Activated effector memory CD4-positive, alpha-beta T cell treated with anti-CD3 and anti-CD28 coated beads, Interleukin-2, amount 50 U/mL, for 16 hours (primary cell): ENCODE measurements at places on chromosomes 6 and 20.
A peak's percentile ranks its signal among the peaks of the same experiment; 100 is the strongest.

GRCh38 chr20:53910351-53911002 lies 159.9 kb downstream of the BCAS1 start:
- DNase-seq = no peak

GRCh38 chr6:137968901-137969300 lies 101.8 kb downstream of the TNFAIP3 start:
- no peak for DNase-seq

DNA sequence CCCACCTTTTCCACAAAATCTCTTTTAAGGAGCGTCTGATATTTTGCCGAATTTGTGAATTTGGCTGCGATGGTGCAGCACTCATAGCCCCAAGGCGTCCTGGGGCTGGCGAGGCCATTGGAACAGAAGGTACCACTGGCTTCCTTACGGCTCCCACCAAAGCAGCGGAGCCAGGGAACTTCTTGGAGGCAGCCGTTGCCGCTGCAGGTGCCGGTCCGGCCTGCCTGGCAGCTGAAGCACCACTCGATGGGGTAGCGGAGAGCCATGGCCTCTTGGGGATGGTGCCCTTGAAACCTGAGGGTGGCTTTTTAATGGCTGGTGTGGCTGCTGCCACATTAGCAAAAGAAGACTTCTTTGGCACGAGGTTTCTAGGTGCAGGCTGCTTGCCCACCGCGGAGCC lies 29.8 kb downstream of the DIDO1 start:
- no peak for DNase-seq

DNA sequence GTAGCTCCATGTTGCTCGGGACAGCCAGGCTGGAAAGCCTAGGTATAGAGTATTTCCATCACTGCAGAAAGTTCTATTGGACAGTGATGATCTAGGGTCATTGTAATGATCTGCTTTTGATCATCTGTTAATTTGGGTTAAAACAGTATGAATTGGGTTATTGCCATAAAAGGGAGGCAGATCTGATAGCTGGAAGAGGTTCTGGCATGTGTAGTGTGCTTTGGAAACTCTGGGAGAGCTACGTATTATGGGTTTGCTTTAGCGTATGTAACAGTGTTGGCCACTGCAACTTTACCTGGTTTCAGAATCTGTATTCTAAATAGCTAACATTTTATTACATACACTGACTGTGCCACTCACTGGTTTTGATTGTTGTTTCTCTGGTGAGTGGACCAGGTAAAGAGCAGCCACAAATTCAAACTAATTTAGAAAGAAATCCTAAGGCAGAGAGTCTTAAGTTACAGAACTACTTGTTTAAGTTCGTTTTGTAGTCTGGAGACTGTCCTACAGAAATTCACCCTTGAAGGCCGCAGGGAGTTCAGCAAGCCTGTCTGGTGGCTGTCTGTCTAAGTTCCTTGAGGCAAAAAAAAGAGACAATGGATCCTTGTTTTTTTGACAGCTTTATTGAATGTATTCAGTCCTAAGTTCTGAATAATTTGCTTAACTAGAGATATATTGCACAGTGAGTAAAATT lies 300.3 kb downstream of the PRL start:
- DNase-seq = no peak

DNA sequence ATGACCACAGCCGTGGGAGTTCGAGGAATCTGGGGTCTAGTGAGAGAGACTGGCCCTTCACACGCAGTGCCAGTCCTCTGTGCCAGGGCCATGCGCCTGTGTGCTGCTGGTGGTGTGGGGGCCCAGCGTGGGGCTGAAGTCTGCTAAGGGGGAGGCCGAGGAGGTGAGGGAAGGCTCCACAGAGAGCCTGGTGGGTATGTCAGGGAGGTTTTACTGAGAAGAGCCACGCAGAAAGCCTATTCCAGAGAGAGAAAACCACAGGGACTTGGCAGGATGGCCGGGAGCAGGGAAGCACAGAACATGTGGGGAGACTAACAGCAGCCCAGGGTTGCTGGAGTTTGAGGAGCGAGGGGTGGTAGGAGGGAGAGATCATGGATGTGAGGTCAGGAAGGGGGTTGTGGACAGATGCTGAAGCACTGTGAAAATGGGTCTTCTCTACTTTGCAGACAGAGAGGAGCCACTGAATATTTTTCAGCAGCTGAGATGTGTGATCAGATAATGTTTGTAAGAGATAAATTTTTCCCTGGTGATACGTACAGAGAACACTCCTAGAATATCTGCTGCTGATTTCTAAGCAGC lies 35.3 kb downstream of the DUSP22 start:
- no peak for DNase-seq

- DNase-seq = no peak
Measured at GRCh38 chr6:133697666-133698065, 191.2 kb upstream of the TCF21 start.

- no peak for DNase-seq
Measured at GRCh38 chr6:23329086-23329485, 759.7 kb downstream of the HDGFL1 start.

- no peak for DNase-seq
Measured at GRCh38 chr6:20575125-20575524, 40.9 kb downstream of the CDKAL1 start.

DNA sequence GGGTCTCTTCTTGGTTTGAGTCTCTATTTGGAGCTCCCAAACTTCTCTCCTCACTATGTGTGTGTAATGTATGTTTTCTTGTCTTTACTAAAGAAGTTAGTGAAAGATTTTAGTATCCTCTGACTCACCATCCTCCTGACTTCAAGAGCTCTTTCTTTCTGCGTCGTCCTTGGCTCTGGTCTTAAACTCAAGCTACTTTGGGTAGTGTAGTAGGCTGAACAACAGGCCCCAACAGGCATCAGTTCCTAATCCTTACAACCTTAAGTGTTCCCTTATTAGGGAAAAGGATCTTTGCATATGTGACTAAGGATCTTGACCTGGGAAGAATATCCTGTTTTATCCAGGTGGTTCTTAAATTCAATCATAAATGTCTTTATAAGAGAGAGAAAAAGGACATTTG lies 810.2 kb downstream of the MAFB start:
- no peak for DNase-seq

DNA sequence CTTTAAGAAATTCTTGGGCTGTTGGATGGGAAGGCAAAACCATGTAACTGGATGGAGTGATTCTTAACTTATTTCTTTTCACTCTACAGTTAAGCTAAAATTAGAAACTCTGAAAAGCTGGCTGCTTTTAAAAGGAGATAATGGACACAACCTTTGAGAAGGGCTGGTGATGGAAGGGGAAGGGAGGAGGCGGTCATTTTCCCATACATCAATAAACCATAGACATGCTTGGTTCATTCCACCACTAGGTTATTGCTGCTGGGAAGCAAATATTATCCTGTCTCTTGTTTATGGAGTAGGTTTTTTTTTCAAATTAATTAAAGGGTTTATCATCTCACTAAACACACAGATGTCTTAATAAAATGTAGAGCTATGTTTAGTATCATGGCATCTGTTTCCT lies 76.2 kb downstream of the PLCB1 start:
- DNase-seq = no peak

DNA sequence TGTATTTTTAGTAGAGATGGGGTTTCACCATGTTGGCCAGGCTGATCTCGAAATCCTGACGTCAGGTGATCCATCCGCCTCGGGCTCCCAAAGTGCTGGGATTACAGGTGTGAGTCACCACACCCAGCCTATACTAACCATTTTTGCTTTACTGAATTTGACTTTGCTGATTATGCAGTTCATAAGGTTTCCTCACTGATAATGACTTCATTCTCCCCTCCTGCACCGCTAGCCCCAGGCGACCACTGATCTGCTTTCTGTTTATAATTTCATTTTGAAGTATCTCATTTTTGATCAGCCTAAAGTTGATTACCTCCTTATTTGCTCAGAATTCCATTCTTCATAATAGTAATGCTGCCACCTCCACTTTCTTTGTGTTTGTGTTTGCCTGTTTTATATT lies 48.7 kb upstream of the FAM83D start:
- peak; percentile 53 for DNase-seq

DNA sequence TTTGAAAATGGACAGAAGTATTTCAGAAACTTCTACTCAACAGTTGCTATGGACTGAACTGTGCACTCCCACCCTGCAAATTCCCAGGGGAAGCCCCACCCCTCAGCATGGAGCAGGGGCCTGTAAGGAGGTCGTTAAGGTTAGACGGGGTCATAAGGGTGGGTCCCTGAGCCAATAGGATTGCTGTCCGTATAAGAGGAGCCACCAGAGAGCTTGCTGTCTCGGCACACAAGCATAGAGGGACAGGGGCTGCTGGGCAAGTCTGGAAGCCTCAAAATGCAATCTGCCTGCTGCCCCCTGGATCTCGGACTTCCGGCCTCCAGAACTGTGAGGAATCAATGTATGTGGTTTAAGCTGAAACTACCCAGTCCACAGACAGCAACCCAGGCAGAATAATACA lies 37.4 kb upstream of the AFDN start:
- DNase-seq = no peak

DNA sequence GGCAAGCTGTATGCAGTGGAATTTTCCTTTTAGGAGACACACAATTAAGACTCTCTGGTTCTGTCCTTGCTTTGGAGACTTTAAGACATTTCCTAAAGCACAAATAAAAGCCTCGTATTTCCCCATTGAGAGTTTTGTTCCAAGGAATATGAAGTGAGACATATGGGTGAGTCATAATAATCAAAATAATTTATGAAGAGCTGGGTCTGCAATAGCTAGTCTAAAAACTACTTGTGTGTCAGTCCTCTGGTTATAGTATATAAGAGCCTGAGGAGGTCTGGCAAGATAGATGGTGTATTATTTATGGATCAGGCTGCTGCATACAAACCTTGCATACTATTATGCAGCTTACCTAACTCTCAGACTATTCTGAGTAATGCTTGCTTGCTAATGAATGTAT lies 142.6 kb downstream of the ADGRG6 start:
- no peak for DNase-seq

DNA sequence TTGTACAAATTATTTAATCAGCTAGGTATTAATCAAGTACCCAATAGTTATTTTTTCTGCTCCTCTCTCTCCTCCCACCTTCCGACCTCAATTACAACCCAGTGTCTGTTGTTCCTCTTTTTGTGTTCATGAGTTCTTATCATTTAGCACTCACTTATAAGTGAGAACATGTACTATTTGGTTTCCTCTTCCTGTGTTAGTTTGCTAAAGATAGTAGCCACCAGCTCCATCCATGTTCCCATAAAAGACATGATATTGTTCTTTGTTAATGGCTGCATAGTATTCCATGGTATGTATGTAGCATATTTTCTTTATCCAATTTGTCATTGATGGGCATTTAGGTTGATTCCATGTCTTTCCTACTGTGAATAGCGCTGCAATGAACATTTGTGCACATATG lies 652.8 kb upstream of the CITED2 start:
- no peak for DNase-seq

DNA sequence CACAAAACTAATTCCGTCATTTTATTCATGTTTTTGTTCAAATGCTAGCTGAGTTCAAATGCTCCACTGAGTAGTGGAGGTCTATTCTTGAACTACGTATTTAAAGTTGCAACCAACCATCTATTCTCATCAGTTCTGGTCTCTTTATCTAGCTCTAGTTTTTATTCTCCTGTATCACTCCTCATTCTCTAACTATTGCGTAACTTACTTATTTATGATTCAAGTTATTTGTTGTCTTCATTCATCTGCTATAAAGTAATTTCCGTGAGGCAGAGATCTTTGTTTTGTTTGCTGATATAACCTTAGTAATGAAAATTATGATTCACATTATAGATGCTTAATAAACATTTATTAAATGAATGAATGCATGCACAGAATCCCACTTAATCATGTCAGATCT lies 221.6 kb upstream of the ASCC3 start:
- DNase-seq = no peak

DNA sequence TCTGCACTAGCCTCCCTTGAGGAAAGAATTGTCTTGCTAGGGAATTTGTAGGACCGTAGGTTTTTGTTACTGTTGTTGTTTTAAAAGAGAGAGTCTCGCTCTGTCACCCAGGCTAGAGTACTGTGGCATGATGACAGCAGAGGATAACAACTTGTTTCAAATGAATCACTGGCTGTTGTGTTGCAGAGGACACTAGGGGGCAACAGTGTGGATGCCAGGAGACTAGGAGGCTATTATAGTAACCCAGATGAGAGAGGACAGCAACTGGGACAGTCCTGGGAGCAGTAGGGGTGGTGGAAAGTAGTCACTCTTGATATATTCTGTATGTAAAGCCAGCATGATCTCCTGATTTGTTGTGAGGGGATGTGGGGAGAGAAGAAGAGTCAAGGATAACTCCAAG lies 41.8 kb upstream of the LAMA4 start:
- no peak for DNase-seq

- DNase-seq = no peak
Measured at GRCh38 chr20:61558726-61559125, 306.7 kb downstream of the CDH4 start.

DNA sequence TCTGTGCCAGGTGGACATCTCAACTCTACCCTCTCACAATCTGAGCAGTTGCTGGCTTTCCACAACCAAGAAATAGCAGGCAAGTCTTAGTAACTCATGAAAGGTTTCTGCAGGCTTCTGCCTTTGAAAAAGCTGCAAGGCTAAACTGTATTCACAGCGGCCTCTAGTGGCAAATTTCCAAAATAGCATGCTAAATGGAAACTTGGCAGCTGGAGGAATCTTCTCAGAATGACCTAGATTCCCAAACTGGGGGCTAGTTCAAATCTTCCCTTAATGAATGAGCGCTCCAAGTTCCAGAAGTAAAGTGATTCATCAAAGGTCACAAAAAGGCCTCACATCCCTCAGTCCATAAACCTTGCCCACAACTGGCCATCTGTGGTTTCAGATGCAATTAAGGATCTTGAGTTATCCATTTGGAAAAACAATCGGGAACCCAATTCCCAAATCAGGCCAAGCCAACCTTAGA lies 11.9 kb upstream of the CPNE5 start:
- DNase-seq = no peak

- DNase-seq = no peak
Measured at GRCh38 chr6:12766365-12766764, 49.8 kb downstream of the PHACTR1 start.

- DNase-seq = no peak
Measured at GRCh38 chr6:149140910-149141290, 176.6 kb upstream of the TAB2 start.

- no peak for DNase-seq
Measured at GRCh38 chr6:143505111-143505510, 6.4 kb downstream of the FUCA2 start.

- no peak for DNase-seq
Measured at GRCh38 chr6:35745509-35745908, 8.7 kb downstream of the ARMC12 start.

DNA sequence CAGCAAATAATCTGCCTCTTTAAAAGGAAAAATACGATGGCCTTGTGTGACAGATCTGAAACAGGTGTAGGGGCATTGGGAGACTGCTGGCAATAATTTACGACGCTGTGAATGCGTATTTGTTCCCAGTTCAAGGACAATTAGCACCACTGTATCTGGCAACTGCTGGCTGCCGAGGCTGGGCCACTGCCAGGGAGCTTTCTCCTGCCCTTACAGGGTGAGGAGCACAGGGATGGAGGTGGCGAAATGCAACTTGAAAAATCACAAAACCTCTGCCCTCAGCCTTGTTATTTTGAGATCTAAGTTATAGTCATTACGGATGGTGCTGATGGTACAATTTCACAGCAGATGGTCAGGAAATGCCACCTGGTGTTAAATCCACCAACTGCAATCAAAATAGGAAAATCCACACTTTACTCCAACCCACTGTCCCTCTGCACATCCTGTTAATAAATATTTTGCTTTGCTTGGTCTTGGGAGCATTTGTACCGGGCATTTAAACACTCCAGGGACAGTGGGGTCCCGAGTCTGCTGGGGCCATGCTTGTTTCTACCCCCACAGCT lies 6.4 kb downstream of the MYLK4 start:
- no peak for DNase-seq
